ENCODE measurements at places on chromosomes 2 and 18. TPM values are rescaled to one million over a fixed set of nuclear protein-coding genes. Genes with fewer than 3 reads are reported as not detected.

The GAREM2 gene
- total RNA-seq = 1.3 TPM

The REG3A gene
- total RNA-seq = not detected

The POTEI gene
- not detected for total RNA-seq

The FER1L5 gene
- total RNA-seq = under 0.01 TPM

The ST6GAL2 gene
- total RNA-seq = 0.44 TPM

The MDH1B gene
- 0.43 TPM for total RNA-seq

The SRD5A2 gene
- total RNA-seq = not detected

Measured in placental pericyte (primary cell).